ENCODE measurements at places on chromosomes 1 and 21.

GRCh38 chr1:43879996-43880395, 53.6 kb upstream of the ARTN start:
- no peak for DNase-seq

GRCh38 chr1:89746424-89747149, 74.2 kb upstream of the LRRC8D start:
- DNase-seq, result no peak

DNA sequence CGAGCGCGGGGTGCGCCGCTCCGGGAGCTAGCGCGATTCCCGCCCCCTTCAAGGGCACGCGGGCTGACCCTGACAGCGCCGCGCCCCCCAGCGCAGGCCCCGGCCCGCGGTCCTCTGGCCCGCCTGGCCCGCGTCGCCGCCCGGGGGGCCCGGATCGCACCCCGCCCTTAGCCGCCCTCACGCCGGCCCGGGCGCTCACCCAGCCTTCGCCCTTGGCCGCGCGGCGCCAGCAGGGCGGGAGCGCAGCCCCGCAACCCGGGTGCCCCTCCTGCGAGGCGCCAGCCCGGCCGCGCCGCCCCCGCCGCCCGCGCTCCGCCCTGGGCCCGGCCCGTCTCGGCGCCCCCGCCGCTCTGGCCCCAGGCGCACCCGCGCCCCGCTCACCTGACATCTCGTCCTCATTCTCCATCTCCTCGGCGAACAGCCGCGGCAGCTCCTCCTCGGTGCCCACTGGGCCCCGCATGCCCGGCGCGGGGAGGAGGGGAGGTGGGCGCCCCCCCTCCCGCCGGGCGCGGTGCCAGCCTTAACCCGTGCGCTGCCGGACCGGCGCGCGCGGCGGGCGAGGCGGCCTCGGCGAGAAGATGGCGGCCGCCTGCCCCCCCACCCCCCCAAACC, 451 bp downstream of the CHD5 start:
- no peak for DNase-seq

DNA sequence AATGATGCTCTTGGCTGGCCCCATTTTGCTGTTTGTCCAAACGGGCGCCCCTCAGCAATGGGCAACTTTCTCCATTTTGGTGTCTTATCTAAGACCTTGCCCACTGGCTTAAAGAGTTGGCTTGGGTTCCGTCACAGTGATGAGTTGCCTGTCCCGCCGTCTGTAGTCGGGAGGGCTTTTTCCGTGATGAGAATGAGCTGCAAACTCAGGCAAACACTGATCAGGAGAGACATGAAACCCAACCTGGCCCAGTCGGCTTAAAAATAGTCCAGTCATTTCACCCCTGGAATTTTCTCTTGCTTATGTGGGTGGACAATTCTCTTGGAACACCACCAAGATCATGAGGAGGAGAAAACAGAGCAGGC, 79.3 kb downstream of the ST6GALNAC3 start:
- no peak for DNase-seq

- no peak for DNase-seq
These were observed 9.2 kb downstream of the THBS3 start for GRCh38 chr1:155198547-155198906.

- DNase-seq, result no peak
These were observed 139.4 kb upstream of the KIAA1614 start for GRCh38 chr1:180773210-180773865.

GRCh38 chr1:39544327-39544726, 32.3 kb downstream of the PABPC4 start:
- DNase-seq, result no peak

DNA sequence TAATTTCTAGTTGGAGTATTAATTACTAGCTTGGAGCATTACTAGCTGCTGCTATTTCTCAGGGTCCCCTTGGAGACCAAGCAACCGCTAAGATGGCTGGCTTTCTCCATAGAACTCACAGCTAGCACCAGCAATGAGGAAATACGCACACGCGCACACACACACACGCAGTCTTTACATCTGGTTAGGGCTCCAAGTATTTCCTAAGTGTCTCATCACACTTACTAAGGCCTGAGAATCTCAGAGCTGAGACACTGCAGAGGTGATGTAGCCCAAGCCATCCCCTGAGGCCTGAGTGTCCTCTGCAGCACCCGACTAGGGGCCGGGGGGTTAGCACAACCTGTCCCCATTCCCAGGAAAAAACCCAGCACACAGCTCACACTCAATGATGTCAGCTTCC, 42.5 kb downstream of the ITPKB start:
- DNase-seq, result no peak

DNA sequence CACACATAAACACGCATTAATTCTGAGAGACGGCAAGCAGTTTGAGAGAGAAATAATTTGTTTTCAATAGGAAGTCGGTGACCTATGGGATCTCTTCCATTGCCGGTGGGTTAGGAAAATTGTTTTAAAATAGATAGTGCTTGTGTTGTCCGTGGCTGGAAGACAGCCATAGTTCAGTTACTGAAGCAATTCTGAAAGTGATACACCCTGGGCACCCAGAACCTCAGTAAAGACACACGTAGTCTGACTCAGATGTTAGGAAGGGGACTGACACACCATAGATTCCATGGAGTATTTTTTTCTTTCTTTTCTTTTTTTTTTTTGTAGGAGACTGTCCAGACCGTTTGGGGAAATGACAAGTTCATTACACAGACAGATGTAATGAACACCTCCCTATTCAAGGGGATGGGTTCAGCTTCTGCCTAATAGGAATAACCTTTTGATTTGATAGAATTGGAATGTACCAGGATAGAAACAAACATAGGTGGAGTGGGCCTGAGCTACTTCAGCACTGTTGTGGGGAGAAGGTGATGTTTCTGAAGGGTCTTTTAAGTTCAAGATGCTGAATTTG, 1.6 kb downstream of the C1orf21 start:
- DNase-seq, result no peak

- DNase-seq, result no peak
These were observed 34.6 kb downstream of the COQ8A start for GRCh38 chr1:226974544-226975258.

- DNase-seq, result no peak
These were observed 199.9 kb downstream of the LYPLAL1 start for GRCh38 chr1:219373616-219373935.

- DNase-seq, result no peak
These were observed 4.3 kb upstream of the CSF1 start for GRCh38 chr1:109906160-109906838.

All from SHP77 treated with DMSO at 0.1 percent for 48 hours (cell line).